Right hindlimb (tissue), 1 donor: ENCODE measurements at places on chromosomes 2 and 18.
A peak's percentile ranks its signal among the peaks of the same experiment; 100 is the strongest.

- DNase-seq: peak; percentile 41
Measured at GRCh38 chr2:40658941-40659340, 207.1 kb upstream of the SLC8A1 start.

GRCh38 chr18:34567857-34568256 lies 142.2 kb upstream of the DTNA start:
- DNase-seq: no peak

GRCh38 chr2:9594366-9595054 lies 36.3 kb downstream of the YWHAQ start:
- DNase-seq: no peak

DNA sequence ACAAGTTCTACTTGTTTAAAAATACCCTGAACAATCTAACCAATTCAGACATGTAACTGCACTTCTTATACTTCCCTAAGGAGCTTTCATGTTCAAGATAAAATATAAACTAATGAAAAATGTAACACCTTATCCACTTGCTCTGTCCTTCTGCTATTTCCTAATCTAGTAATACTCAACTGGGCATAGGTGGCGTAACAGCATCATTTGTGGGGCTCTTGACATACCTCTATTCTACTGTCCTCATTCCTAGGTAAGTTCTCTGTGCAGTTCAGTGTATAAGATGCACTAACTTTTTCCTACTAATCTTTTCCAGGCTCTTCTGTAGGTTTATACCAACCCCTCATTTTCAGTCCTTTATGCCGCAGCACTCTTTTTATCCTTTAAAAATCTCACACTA lies 36.7 kb downstream of the PRKD3 start:
- no peak for DNase-seq

DNA sequence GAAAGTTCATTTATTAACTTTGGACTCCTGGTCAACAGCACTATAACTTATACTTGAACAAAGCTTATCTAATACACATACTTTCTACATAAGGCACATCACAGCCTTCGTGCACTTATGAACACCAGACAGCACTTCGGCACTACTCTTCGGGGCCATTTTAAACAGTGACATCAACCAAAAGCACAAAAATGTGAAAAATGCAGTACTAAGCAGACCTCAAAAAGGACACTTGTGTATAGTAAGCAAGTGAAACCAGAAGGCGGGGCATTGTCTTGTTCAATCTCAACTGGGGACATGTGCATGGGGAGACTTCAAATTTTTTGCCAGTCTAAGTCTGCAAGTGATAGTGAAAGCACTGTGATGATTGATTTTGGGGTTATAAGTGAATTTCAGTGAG lies 163.0 kb downstream of the NCKAP5 start:
- no peak for DNase-seq

GRCh38 chr2:31980674-31981356 lies 30.0 kb downstream of the MEMO1 start:
- DNase-seq: no peak

GRCh38 chr2:101486258-101486701 lies 11.4 kb upstream of the RFX8 start:
- DNase-seq: no peak

- DNase-seq: no peak
Measured at GRCh38 chr2:229090225-229090624, 180.9 kb downstream of the PID1 start.

DNA sequence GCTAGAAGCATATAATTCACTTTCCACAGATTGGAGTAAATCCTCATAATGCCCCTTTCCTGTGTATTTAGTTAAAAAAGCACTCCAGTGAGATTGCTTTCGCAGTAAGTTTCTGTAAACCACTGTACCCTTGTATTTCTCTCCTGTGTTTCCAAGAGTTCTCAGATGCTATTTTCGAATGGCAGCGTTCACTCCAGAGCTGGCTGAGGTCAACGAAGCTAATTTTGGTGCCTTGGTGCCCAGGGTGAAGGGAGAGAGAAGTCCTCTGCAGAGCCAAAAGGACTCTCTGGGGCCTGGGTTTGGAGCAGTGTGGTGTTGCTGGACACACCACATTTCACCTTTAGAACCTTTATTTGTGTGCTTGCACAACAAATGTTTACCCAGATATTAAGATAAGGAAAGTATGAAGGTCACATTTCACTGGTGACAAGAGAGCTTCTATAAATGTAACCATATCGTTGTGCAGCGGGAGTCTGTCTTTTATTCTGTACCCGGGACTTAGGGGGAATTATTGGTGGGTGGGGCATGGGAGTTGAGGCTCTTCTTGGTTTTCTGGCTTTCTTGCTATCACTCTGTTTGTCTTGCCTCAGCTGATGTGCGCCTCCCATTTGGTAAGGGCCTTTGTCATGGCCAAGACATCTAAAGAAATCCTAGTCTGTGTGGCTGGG lies 9.9 kb downstream of the EPAS1 start:
- DNase-seq: no peak

- DNase-seq: no peak
Measured at GRCh38 chr2:229715895-229716507, 1.6 kb upstream of the DNER start.

DNA sequence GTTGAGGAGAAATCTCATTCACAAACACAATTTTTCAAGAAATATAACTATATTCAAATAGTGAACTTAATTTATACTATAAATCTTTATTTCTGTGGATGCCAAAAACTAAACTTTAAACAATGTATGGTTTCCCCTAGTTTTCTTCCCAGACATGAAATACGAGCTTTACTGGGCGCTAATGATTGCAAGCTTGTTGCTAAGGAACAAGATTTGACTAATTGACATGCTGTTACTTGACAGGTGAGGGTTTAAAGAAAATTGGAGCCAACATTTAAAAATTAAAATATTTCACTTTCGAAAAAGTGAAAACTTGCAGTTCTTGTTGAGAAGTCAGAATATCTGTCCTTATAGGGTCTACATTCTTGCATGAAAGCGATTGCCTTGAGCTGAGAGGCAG lies 381.0 kb downstream of the MEIS1 start:
- no peak for DNase-seq

- peak; percentile 60 for DNase-seq
Measured at GRCh38 chr2:64876137-64876647, 113.0 kb upstream of the SLC1A4 start.

GRCh38 chr18:14104906-14105748 lies 27.1 kb downstream of the ZNF519 start:
- DNase-seq: no peak

GRCh38 chr18:37482433-37482832 lies 83.2 kb downstream of the CELF4 start:
- DNase-seq: no peak

- DNase-seq: no peak
Measured at GRCh38 chr2:94759211-94759610, 112.0 kb upstream of the TEKT4 start.

DNA sequence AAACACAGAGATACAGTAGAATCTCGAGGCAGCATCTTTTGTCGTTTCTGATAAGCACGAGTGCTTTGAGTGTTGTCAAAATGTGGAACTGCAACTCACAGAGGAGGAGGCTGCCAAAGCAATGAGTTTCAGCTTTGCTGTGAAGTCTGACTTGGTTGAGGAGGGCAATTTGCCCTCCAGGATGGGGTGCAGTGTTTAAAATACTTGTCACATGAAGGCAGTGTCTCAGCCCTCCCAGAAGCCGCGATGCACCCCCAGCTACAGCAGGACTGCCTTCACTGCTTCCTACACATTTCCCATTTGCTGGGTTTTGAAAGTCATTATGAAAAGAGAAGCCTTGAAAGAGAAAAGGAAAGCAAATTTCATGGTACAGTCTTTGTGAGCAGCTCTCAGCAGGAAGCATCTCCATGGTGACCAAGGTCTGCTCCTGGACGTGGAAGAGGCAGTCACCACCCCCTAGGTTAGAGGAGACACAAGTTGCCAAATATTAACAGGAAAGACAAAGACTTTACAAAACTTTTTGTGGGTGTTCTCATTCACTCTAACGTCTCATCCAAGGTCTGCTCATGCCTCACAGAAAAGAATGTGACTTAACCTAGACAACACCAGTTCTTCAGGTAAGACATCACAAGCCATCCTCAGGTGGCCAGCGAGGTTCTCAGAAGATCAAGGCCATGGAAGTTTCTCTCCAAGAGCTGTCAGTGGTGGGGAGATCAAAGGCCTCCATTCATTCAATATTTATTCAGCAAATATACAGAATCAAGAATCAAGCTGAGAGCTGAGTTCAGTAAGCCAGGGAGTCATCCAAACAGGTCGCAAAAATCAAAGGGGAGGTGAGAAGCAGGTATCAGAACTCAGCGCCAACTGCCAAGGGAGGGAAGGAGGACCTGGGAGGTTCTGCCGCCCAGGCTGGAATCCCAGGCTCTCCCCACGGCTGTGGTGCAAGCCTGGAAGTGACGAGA lies 476.0 kb downstream of the EIPR1 start:
- no peak for DNase-seq

DNA sequence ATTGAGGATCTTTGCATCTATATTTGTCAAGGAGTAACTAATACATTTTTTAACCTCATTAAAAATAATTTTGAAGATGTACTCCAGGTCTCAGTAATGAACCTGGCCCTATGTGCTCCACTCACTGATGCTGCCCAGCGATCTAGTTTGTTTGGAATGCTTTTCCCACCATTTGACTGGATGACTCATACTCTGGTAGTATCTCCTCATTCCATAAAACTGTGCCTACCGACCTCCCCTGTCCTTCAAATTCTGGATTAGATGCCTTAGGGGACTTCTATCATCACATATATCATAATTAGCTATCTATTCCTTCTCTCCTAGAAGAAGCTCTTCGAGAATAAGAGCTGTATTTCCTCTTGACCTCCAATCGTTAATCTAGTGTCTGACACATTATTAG lies 83.8 kb downstream of the FAM117B start:
- no peak for DNase-seq

DNA sequence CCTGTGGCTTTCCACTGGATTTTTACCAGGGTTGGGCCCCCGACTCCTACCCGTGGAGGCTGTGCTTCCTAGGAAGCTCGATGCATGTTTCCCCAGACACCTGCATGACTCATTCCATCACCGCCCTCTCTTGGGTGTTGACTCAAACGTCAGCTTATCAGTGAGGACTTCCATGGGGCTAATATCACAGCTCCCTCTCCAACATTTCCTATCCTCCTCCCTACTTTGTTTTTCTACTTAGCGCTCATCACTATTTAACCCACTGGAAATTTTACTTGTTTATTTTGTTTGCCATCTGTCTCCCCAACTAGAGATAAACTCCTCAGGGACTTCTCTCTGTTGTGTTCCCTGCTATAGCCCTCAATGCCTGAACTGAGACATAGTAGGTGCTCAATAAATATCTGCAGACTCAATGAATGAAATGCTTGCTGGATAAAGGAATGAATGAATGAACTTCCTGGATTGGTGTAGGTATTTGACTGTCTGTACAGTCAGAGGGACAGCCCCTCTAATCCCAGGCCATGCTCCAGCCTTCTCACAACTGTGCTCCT lies 89.7 kb upstream of the MSH2 start:
- no peak for DNase-seq

DNA sequence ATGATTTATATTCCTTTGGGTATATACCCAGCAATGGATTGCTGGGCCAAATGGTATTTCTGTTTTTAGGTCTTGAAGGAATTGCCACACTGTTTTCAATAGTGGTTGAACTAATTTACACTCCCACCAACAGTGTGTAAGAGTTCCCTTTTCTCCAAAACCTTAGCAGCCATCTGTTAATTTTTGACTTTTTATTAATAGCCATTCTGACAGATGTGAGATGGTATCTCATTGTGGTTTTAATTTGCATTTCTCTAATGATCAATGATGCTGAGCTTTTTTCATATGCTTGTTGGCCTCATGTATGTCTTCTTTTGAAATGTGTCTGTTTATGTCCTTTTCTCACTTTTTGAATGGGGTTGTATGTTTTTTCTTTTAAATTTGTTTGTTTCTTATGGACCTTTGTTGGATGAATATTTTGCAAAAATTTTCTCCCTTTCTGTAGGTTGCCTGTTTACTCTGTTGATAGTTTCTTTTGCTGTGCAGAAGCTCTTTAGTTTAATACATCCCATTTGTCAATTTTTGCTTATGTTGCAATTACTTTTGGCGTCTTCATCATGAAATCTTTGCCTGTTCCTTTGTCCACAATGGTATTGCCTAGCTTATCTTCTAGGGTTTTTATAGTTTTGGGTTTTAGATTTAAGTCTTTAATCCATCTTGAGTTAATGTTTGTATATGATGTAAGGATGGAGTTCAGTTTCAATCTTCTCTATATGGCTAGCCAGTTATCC lies 119.7 kb upstream of the XIRP2 start:
- DNase-seq: no peak

GRCh38 chr2:191950132-191950874 lies 103.4 kb upstream of the CAVIN2 start:
- DNase-seq: no peak

DNA sequence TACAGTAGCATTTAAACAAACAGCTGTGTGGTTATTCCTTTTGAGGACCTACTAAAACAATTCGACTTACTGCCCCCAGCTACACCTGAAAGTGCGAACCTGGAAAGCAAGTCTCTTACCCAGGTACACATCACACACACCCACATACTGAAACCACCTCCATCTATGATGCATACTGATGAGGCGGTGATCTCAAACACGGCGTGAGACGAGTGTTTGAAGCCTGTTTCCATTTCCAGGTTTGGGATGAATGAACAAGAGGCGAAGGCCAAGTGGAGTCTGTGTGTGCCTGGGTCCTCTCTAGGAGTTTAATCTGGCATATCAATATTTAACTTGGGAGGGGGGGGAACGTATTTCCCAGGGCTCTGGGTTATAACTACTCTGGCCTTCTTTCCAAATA lies 1.6 kb downstream of the TMEM185B start:
- no peak for DNase-seq

- DNase-seq: no peak
Measured at GRCh38 chr2:204727368-204727767, 182.1 kb downstream of the PARD3B start.

DNA sequence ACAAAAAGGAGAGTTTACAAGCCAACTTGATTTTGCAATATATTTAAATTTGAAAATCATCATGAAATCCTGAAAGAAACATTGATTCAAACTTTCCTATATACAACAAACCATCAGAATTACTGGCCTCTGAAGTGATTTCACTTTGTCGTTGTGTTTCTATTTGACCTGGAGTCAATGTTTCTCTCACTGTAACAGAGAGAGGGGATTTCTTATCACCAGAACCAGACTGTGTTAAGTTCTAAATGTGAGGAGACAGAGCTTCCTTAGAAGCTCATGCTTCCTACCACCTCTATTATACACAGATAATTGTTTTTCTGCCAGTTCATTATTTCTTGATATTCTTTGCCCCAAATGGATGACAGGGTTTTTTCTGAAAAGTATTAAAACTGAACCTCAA lies 245.0 kb upstream of the RND3 start:
- no peak for DNase-seq

GRCh38 chr2:52810460-52810859 lies 957.1 kb upstream of the CHAC2 start:
- DNase-seq: no peak
